Cerebellar nuclear complex (tissue), 1 donor: ENCODE measurements at places on chromosomes 16 and 17.

DNA sequence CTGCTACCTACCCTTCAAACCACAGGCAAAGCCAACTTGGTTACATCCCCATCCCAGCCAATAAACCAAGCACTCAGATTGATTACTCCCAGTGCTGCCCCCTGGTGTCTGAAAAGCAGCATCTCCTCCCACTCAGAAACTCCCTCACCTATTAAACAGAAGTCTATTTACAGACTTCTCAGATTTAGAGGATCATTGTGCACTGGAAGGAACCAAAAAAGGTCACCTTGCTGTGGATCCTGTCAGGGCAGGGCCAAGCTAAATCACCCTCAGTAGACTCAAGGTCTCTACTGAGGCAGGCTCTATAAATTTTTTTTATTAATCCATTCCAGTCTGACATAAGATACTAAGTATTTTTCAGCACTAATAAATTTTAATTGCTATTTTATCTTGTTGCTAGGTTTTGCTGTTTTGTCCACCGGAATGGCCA lies 17.6 kb downstream of the HIGD1B start:
- no peak for DNase-seq

DNA sequence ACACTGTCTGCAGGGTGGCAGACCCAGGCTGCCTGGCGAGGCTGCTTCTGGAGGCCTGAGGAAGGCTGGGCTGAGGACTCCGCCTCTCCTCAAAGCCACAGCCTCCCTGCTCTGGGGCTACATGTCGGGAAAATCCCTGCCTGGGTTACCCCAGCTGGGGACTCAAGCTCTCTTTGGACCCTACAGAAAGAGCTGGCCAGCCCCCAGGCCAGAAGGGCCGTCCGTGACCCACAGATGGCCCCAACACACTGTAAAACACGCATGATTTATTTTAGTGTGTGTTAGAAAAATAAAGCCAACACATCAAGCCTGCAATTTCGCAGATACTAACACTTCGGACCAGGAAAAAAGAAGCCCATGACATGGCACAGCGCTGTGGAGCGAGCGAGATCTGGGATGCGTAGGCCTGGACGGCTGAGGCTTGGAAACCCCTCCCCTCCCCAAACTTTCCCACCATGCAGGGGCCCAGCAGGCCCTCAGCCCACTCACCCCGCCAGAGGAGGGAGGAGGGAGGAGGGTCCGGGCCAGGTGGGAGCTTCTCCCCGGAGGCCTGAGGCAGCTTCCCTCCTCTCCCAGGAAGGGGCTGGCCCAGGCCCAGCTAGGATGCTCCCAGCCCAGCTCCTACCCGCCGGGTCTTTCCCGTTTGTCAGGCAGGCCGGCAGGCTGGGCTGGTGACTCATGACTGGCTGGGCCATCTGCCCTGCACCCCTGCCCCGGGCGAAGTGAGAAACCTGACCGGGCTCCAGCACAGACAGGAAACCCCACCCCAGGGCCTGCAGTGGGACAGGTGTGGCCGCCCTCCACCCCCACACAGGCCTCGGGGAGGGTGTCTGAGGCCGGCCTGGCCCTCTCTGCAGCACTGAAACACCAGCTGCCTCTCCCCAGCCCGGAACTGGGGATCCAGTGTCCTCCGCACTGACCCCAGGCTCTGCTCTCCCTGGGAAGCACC lies 34.1 kb upstream of the SLC38A10 start:
- no peak for DNase-seq

GRCh38 chr16:10594312-10594950 lies 14.0 kb upstream of the EMP2 start:
- DNase-seq: no peak

GRCh38 chr17:19805006-19805405 lies 56.9 kb upstream of the ALDH3A1 start:
- no peak for DNase-seq

- DNase-seq: no peak
These were observed 230.7 kb upstream of the CDH5 start for GRCh38 chr16:66135838-66136237.

DNA sequence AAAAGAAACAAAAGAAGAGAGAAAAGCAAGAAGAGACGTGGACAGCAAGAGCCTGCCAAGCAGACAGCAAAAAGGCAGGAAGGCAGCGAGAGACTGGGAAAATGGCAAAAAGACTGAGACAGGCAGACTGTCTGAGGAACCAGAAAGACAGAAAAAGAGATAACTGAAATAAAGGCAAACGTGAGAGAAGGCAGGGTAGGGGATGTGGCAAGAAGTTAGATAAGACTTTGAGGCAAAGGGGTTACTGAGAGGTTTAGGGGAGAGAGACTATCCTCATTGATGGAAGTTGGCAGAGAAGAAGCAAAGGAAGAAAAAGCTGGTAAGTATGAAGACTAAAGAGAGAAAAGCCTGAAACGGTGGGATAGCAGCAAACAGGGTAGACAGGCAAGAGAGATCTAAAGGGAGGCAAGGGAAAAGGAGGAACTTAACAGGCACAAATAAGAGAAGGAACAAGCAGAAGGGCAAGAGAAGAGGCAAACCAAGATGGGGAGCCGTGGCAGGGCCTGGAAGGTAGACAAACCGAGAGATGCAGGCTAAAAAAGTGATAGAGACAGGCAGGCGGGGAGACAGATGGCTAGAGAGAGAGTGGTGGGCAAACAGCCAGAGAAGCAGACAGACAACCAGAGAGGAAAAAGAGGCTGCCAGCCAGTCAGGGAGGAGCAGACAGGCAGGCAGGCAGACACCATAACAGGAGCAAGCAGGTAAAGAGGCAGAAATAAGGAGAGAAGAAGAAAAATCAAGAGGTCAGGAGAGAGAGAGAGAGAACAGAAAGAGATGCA lies 7.1 kb upstream of the CHD3 start:
- DNase-seq: peak; percentile 36

- DNase-seq: no peak
These were observed 216.3 kb downstream of the SPECC1 start for GRCh38 chr17:20225162-20226115.

DNA sequence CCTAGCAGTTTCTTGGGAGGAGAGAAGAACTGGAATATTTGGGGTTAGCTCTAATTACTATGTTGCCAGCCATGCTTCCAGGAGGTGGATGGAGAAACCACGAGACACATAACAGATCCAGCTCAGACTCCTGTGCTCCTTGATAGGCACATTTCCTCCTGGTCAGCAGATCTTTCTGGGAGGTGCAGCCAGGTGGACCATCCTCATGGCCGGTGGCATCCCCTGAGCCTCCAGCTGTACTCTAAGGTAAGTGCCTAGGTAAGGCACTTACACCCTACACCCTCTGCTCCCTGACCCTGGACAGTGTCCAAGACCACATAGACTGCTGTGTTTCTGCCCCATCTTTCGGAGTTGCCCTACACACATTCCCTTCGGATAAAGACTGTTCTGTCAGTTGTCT lies 27.1 kb upstream of the N4BP1 start:
- DNase-seq: no peak

- DNase-seq: no peak
These were observed 6.7 kb upstream of the TLCD3A start for GRCh38 chr17:725746-726145.

DNA sequence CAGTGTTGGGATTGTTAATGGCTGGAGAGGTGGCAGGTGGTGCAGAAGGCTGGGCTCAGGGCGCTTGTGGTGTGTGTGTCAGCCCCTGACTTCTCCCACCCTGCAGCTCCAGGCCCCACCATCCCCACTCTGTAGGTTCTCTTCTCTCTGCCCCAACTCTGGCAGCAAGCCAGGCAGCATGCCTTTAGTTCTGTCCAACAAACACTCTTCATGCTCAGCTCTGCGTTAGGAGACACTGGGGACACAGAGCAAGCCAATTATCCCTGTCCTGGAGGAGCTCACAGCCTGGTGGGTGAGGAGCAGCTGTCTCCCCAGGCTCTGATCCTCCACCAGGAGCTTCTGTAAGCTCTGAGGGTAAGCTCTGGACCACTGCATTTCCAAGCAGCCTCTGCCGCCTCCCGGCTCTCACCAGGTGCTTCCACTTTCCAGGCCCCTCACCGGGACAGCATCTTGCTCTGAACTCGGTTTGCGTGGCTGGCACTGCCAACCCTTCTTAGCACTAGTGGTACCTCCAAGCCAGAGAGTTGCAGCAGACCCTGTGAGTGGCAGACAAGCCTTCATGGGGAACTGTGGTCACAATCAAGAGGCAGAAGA lies 34.3 kb upstream of the WSCD1 start:
- no peak for DNase-seq

DNA sequence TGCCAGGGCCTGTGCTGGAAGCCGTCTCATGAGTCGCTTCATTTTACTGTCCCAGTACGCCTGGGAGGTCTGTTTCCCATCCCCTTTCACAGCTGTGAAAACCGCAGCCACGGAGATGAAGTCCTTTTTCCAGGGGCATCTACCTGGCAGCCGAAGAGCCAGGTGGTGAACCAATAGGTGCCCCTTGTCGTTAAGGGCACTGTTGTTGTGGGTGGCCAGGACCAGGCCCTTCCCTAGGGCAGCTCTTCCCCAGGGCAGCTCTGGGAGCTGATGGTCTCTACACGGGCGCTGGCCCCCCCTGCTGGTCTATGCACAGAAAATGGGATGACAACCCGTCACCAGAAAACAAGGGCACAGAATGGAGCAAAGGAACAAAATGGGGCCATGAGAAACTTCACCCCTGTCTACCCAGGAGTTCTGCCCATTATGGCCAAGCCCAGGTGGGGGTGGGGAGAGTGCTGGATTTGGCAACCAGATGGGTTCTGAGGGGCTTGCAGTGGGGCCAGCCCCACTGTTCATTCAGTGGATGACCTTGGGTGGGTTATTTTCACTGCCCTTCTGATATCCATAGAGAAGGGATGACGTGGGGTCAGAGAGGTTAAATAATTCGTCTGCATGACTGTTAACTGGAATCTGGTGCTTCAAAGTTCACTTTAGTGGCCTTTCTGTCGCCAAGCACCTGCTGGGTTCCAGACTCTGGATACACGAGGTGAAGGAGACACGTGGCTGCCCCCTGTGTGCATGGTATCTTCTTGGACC lies 11.5 kb downstream of the RMI2 start:
- DNase-seq: no peak

DNA sequence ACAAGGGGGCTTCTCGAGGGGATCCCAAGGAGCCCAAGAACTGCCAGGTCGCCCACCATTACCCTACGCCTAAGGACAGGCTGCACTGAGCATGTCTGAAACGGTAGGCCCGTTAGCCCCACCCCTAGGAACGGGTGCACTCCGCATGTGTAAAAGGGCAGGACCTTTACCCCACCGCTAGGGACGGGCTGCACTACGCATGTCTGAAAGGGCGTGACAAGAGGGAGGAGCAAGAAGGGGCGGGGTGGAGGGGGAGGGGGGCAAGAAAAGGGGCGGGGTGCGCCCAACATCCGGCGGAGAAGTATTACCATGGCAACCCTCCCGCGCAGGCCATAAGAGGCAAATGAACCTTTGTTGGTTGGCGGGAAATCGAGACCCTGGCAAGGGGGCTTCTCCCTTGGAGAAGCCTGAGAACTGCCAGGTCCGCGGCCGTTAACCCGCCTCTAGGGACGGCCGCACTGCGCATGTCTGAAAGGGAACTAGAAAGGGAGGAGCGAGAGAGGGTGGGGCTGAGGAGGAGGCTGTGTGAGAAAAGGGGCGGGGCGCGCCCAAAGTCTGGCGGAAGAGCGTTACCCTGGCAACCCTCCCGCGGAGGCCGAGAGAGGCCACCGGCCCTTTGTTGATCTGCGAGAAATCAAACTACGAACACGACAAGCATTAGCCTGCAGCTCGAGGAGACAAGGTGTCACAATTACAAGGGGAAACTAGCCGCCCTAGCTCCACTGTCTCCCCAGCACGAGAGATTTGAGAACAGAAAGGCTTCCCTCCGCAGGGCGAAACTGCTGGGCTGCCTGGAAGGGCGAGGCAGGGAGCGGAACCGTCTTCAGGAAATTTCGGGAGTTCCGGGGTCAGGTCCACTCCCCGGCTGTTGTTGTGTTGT lies 2046.8 kb downstream of the TP53TG3F start:
- DNase-seq: no peak

- DNase-seq: no peak
These were observed 75.3 kb downstream of the WDR59 start for GRCh38 chr16:74909665-74910064.

- no peak for DNase-seq
These were observed 15.5 kb downstream of the ADGRG1 start for GRCh38 chr16:57643910-57644309.

- DNase-seq: no peak
These were observed 40.3 kb upstream of the DDX52 start for GRCh38 chr17:37683454-37683984.
